SIG-M5 (cell line): ENCODE measurements at places on chromosomes 7 and 10.

GRCh38 chr7:94907811-94908322 is 473 bp downstream of the PPP1R9A start:
- no peak for DNase-seq

DNA sequence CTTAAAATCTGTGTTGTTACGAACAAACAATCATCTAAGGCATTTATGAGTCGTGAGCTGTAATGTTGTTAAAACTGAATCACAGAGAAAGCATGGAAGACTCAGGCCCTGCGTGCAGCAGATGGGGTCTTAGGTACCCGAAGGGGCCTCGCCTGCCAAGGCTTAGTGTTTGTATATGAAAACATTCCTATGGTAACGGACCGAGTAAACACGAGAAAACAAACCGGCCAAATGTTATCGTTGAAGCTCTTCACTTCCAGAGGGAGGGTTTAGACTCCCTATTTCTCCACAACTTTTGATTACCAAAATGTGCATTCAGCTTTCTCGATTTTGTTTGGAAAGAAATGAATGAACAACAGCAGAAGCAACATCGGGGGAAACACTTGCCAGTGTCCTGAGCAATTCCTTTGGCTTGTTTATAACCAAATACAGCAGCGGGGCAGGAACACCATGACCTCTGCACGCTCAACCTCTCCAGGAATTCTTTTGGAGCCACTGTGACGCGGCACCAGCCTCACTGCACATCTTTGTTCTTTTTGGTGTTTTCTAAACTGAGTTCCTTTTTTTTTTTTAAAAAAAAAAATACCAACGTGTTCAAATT is 121.6 kb upstream of the KLF6 start:
- no peak for DNase-seq

- no peak for DNase-seq
These were observed 54.1 kb upstream of the FAM180A start for GRCh38 chr7:135802697-135803096.

GRCh38 chr10:114048472-114048871 is 4.8 kb downstream of the ADRB1 start:
- DNase-seq: no peak

- no peak for DNase-seq
These were observed 16.7 kb upstream of the C10orf95 start for GRCh38 chr10:102467971-102468438.

DNA sequence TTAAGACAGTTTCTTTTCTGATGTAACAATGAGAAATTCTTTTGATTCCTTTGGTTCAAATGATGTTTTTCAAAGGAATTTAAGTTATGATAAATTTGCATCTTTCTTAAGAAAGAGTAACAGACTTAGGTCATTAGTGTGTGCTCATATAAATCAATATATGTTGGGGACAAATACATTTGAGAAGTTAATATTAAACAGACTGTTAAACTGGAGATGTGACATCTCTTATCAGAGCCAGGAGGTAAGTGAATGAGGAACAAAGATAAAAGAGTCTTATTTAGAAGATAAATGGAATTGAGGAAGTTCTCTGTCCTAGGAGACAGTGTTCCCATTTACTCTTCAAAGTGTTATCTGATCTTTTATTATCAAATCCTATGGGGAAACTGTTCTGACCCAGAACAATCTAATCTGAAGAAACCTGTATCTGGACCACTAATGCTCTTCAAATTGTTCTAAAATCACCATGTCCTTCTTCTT is 104.8 kb upstream of the LAMB4 start:
- DNase-seq: no peak
